ENCODE measurements at places on chromosomes 7 and 10. TPM values are rescaled to one million over a fixed set of nuclear protein-coding genes. Genes with fewer than 3 reads are reported as not detected.

GRCh38 chr7:93968911-93969620 lies 35.1 kb downstream of the BET1 start:
- H3K27ac ChIP-seq = no peak overlapping the region
- H3K36me3 ChIP-seq = no peaks in the 10 kb centered on the region
- no peaks in the 10 kb centered on the region for H3K4me1 ChIP-seq
- no peak for DNase-seq
- no peak overlapping the region for H3K4me3 ChIP-seq
- no peaks in the 10 kb centered on the region for H3K27me3 ChIP-seq

DNA sequence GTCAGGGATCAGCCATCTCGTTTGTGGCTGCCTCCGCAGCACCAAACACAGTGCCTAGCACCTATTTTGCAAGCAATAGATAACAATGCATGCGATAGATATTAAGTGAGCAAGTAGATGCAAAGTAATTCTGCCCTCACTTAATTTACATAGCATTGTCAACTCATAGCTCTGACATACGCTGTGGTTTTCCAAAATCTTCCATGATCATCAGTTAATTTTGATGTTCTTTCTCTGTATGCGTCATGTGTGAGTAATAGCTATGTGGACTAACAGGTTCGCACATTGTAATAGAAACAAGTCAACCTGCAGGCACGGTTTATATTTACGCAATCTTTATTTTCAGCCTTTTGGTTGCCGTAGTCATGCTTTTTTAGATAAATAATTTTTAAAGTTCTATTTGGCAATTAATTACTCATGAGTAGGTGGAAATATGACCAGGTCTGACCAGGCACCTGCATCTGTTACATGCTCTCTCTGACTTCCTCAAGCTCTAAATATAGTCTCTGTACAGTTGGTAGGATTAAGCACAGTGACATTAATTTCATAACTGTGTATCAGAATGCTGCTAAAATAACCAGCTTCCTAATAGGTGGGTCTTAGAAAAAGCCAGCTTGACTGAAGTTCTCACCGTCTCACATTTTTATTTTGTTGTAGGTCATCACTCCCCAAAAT lies 13.3 kb downstream of the MAP3K8 start:
- DNase-seq = no peak
- H3K27me3 ChIP-seq = no peaks in the 10 kb centered on the region
- peaks cover 16% of the 10 kb centered on the region for H3K4me1 ChIP-seq
- peaks cover 19% of the 10 kb centered on the region for H3K36me3 ChIP-seq
- H3K27ac ChIP-seq = no peak overlapping the region
- H3K4me3 ChIP-seq = no peak overlapping the region

GRCh38 chr10:100805543-100806355 lies 60.4 kb downstream of the PAX2 start:
- no peaks in the 10 kb centered on the region for H3K36me3 ChIP-seq
- no peak overlapping the region for H3K27ac ChIP-seq
- no peak overlapping the region for H3K4me3 ChIP-seq
- H3K4me1 ChIP-seq = no peaks in the 10 kb centered on the region

DNA sequence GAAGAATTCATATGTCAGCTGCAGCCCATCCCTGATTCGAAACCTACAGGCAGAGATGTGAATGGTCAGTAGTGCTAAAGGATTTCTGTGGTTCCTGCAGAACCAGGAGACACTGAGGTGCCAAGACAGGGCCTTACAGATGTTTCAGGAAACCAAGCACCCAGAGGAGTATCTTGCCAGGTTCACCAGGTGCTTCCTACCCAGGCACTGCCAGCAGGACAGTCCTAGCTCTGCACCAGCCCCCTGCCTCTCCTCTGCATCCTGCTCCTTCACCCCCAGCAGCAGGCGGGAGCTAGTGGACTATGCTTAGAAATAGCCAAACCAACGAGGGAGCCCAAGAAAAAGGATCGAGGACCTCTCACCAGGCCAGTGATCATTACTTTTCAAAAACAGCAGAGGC lies 4.2 kb upstream of the IKZF1 start:
- H3K4me3 ChIP-seq = no peak overlapping the region
- H3K36me3 ChIP-seq = no peaks in the 10 kb centered on the region
- DNase-seq = no peak
- peaks cover 33% of the 10 kb centered on the region for H3K27me3 ChIP-seq
- no peak overlapping the region for H3K27ac ChIP-seq
- no peaks in the 10 kb centered on the region for H3K4me1 ChIP-seq

The INSYN2A gene
- total RNA-seq = 0.16 TPM

GRCh38 chr10:44971935-44972757 lies 6.5 kb downstream of the DEPP1 start:
- DNase-seq = no peak
- no peak overlapping the region for H3K27ac ChIP-seq
- H3K4me3 ChIP-seq = no peak overlapping the region
- no peaks in the 10 kb centered on the region for H3K36me3 ChIP-seq

The PLCE1 gene
- 11.1 TPM for total RNA-seq

- no peak for DNase-seq
- H3K4me1 ChIP-seq = no peaks in the 10 kb centered on the region
- no peaks in the 10 kb centered on the region for H3K27me3 ChIP-seq
- no peak overlapping the region for H3K4me3 ChIP-seq
Measured at GRCh38 chr10:43502931-43503330, 66.0 kb downstream of the ZNF487 start.
